ENCODE measurements at places on chromosomes 6 and 20. TPM values are rescaled to one million over a fixed set of nuclear protein-coding genes. Genes with fewer than 3 reads are reported as not detected.

Gene KCNK16
- polyA plus RNA-seq = not detected

GRCh38 chr6:31952140-31952805 lies 6.4 kb downstream of the CFB start:
- DNase-seq = peak; percentile 26

DNA sequence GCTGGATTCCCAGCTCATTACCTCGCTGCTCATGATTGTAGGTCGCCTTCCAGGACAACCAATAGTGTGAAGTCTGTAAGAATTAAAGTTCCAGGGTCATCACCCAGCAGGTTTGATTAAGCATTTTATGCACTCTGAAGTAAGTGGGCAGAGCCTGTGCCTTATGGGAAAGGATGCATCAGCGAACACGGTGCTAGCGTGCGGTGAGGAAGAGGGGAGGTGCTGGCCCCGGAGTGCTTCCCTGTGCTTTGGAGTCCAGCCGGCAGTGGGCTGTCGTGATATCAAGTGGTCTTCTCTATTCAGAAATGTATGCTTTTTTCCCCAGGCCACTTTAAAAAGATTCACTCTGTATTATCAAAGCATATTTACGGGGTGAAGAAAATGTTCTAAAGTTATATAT lies 16.0 kb downstream of the DUSP22 start:
- no peak for DNase-seq

DNA sequence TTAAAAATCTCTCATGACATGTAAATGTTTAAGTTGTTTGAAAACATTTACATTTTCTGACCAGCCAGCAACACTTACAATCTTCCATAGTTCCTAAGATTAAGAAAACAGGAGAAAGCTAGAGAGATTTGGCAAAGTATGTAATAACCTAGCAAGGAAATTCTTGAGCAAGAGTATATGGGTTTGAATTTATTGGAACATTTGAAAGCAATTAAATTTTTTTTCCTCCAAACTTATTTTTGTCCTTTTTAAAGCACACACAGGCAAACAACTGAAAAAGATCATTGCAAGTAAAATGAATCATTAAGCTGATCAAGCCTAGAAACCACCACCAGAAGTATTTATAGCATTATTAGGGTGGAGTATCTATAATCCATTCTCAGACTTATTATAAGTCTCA lies 20.1 kb upstream of the ZNF217 start:
- no peak for DNase-seq

All from renal cortex interstitium (tissue), 15 donors.